ENCODE measurements at places on chromosomes 7 and 10. TPM values are rescaled to one million over a fixed set of nuclear protein-coding genes. Genes with fewer than 3 reads are reported as not detected.

GRCh38 chr10:62214364-62214874 is 54.2 kb downstream of the RTKN2 start:
- H3K36me3 ChIP-seq, result no peaks in the 10 kb centered on the region
- DNase-seq, result no peak
- H3K4me1 ChIP-seq, result no peaks in the 10 kb centered on the region
- no peak overlapping the region for H3K27ac ChIP-seq
- H3K27me3 ChIP-seq, result no peaks in the 10 kb centered on the region

DNA sequence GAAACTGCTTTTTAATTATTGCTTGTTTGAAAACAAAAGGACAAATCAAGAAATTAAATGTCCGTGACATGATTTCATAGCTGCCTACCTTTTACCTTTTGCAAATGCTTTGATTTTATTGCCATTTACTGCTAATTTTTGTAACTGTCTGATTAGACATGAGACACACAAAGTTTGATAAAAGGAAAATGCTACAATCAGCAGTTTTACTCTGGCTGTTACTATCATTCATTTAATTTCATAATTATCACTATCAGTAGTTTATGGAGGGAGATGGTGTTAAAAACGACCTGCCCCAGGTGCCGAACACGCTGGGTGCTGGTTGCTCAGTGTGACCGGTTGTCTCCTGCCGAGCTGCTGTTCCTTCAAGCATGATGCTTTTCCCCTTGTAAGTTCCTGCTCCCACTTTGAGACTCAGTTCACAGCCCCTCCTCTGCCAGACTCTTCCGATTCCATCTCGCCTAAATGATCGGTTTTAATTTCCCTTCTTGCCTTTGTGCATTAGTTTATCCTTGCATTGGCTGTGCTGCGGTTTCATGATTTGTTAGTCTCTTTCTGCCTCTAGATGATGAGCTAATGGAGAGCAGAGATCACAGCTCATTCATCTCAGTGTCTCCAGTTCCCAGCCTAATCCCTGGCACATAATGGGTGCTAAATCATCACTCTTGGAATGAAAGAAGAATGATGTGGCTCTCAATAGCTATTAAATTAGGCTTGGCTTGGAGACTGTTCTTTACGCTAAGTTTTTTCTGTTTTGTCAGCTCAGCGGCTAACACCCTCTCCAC is 110.6 kb downstream of the PFKFB3 start:
- no peak for DNase-seq
- H3K36me3 ChIP-seq, result no peaks in the 10 kb centered on the region
- peaks cover 9% of the 10 kb centered on the region for H3K4me1 ChIP-seq

GRCh38 chr7:25947669-25948516 is 204.1 kb upstream of the NFE2L3 start:
- no peak overlapping the region for H3K4me3 ChIP-seq
- H3K27ac ChIP-seq, result peak overlapping the region; percentile 99
- H3K4me1 ChIP-seq, result peaks cover 40% of the 10 kb centered on the region
- peak; percentile 43 for DNase-seq
- no peaks in the 10 kb centered on the region for H3K36me3 ChIP-seq
- H3K27me3 ChIP-seq, result no peaks in the 10 kb centered on the region

GRCh38 chr10:133467286-133467911 is 13.7 kb downstream of the SCART1 start:
- no peak for DNase-seq
- H3K4me1 ChIP-seq, result no peaks in the 10 kb centered on the region
- H3K36me3 ChIP-seq, result no peaks in the 10 kb centered on the region

- H3K36me3 ChIP-seq, result no peaks in the 10 kb centered on the region
- H3K27me3 ChIP-seq, result no peaks in the 10 kb centered on the region
- DNase-seq, result no peak
- H3K27ac ChIP-seq, result no peak overlapping the region
These were observed 69.1 kb upstream of the PDSS1 start for GRCh38 chr10:26628395-26628794.

DNA sequence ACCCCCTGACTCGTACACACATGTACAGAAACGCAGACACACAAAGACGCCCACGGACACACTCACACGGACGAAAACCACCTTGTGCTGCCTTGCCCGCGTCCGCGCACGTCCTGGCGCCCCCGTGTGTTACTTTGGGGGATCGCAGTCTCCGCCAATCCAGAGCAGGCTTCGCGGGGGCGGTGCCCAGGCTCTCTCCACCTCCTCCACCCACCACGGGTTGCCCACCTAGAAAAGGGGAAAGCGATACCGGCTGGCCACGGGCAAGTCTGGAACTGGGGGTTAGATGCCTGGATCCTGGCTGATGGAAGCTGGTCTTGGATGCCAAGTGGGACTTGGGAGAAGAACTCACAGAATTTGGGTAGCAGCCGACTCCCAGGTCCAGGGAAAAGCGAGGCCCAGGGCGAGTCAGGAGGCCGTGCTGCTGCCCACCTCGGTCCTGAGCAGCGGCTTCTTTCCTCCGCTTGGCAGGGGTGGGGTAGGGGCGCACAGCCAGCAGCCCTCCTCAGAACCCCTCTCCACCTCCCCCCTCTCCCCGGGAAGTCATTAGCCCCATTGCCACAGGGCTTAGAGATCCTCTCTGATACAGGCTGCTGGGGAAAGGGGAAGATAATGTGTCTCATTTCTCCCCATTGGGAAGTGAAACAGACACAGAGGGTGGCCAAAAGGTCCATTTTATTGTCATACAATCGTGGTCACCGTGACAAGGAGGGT is 4.6 kb upstream of the VGF start:
- peaks cover 49% of the 10 kb centered on the region for H3K4me1 ChIP-seq
- H3K36me3 ChIP-seq, result no peaks in the 10 kb centered on the region
- H3K27me3 ChIP-seq, result peaks cover 64% of the 10 kb centered on the region
- no peak overlapping the region for H3K4me3 ChIP-seq
- H3K27ac ChIP-seq, result no peak overlapping the region

DNA sequence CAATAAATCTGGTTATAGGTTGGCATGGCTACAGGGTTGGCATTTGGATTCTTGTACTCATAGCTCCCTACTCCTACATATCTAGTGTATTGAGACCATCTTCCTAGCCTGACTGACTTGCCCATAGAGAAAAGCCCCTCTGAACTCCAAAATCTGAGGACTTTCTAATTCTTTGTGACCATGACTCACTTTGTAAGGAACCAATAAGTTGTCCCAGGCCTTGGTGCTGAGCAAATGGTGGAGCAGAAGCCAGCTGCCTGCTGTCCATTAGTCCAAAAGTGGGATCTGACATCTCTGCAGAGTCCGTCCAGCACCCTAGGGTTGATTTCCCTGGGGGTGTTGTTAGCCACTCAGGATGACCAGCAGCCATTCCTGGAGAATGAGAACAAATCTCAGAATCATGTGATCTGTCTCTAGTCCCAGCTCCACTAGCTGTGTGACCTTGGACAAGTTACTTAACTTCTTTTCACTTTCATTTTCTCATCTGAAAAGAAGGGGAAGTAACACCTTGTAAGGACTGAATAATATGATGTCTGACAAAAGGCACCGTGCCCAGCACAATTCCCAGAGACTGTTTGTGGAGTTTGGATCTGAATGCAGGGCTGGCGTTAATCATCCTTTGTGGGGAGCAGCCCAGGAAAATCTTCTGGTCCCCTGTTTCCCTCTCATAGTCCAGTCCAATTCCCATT is 44.1 kb downstream of the MTURN start:
- no peaks in the 10 kb centered on the region for H3K36me3 ChIP-seq
- H3K4me1 ChIP-seq, result peaks cover 54% of the 10 kb centered on the region
- H3K27ac ChIP-seq, result peak overlapping the region; percentile 49
- H3K27me3 ChIP-seq, result no peaks in the 10 kb centered on the region
- DNase-seq, result peak; percentile 30

TRIL gene
- 1.3 TPM for total RNA-seq

RBP4 gene
- total RNA-seq, result 22.1 TPM

KIF11 gene
- 0.26 TPM for total RNA-seq

Measured in body of pancreas (tissue), 4 donors.